ENCODE measurements at places on chromosomes 11 and 22.

- DNase-seq, result no peak
Measured at GRCh38 chr11:76559346-76559745, 111.2 kb downstream of the LRRC32 start.

- no peak for DNase-seq
Measured at GRCh38 chr11:95435628-95436353, 204.8 kb upstream of the SESN3 start.

- no peak for DNase-seq
Measured at GRCh38 chr11:66047541-66048365, 1.2 kb downstream of the GAL3ST3 start.

GRCh38 chr22:28702891-28703290, 23.3 kb upstream of the TTC28 start:
- DNase-seq, result no peak

GRCh38 chr11:87263264-87263838, 225.6 kb downstream of the TMEM135 start:
- no peak for DNase-seq

DNA sequence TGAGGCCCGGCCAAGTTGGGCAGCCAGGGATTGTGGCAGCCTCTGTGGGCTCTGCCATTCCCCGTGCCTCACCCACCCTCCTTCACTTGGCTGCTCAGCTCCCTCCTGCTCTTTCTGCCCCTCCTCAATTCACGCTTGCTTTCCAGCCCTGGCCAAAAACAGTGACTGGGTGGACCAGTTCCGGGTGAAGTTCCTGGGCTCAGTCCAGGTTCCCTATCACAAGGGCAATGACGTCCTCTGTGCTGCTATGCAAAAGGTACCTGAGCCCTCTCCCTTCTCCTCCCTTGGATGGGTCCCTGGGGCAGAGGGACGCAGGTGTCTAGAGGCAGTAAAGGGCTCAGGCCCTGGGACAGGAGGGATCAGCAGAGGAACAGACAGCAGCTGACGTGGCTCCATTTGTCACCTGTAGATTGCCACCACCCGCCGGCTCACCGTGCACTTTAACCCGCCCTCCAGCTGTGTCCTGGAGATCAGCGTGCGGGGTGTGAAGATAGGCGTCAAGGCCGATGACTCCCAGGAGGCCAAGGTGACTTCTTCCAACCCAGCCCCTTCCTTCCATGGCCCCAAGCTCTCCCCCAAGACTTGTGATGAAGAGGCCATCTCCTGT, 2.7 kb downstream of the FREY1 start:
- DNase-seq, result no peak

- DNase-seq, result no peak
Measured at GRCh38 chr11:93500759-93501158, 42.4 kb downstream of the SMCO4 start.

- no peak for DNase-seq
Measured at GRCh38 chr22:30825711-30826505, 131.2 kb downstream of the OSBP2 start.

DNA sequence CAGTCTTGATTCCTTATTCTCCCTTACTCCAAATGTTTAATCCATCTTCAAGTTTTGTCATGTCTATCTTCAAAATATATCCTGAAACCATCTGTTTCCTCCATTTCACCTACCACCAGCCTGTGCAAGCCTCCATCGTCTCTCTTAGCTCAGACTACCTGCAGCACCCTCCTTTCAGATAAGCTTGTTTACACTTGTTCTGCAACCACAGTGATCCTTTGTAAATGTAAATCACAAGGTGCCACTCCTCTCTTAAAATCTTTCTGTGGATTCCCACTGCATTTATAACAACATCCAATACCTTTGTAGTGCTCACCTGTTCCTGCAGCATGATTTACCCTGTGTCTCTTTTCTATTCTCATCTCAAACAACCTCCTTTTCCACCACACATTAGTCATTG, 31.8 kb upstream of the GPR83 start:
- no peak for DNase-seq

DNA sequence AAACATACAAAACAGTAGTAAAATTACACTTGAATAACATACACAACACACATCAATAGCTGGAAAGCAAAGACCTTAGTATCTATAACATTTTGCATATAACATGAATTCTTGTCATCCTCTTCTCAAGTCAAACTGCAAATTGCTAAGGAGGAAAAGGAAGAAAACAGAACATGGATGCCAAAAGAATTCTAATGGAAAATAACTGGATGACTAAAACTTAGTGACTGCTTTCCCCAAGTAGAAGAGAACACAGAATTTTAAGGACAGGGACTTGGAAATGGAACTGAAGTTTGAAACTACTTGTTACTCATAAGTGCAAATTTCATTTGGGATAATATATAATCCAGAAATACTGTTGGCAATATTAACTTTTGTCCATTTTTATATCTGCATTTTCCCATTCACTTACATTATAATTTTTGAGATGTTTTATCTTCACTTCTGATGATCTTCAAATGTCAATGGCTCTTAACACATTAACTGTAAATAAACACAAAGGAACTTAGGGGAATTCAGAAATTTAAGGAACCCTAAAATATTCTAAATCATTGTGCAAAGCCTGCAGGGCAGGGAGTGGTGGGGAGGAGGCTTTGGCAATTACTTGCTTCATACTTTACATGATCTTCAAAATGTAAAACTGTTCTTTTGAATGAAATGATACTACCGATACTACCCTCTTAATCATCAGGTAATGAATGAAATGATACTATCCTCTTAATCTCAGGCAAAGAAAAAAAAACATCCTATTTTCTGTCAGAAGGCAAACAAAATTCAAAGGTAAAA, 9.9 kb downstream of the MTMR2 start:
- DNase-seq, result no peak

GRCh38 chr11:19683141-19683805, 29.4 kb upstream of the NAV2 start:
- DNase-seq, result no peak

DNA sequence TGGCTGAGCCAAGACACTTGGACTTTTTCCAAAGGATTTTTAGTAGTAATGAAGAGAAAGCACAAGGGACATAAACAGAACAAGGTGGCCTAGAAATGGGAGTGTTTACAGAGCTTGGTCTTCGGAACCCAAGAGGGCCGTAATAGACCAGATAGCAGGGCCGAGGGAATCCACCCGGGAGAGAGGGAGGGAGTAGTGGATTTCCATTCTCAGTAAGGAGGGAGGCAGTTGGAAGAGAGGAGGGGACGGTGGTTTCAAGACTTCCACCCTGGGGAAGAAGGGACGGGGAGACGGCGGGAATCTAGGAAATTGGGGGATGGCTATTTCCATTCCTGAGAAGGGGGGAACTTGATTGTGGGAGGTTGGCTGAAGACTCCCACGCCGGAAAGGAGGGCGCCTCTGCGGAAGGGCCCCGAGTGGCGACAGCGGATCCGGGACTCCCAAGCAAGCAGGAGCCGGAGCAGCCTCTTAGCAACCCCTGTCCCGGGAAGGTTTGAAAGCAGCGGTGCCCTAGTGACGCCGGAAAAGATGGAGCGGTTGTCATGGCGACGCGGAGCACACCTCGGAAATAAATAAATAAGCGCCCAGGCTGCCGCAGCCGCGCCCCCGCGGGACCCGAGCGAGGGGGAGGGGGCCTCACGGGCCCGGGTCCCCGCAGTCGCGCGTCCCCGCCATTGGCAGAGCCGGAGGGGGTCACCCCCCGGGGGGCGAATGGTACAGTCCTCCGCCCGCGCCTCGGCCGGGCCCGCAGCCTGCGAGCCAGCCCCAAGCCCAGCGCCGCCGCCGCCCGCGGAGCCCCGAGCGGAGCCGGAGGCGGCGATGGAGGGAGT, 31.6 kb downstream of the EIF3F start:
- DNase-seq, result no peak

DNA sequence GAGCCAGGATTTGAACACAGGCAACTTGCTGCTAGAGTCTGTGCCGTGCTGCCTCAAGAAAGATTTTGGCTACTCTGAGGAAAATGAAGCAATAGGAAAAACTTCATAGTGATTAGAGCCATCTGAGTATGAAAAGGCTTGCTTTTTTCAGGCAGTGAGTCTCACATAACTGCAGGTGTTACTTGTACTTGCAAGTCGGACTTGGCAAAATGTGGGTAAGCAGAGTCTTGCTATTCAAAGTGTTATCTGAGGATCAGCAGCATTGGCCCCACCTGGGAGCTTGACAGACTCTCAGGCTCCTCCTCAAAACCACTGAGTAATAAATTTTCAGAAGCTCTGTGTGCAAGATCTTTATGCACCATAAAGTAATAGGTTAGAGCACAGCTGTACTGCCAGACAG, 18.1 kb downstream of the RNF141 start:
- DNase-seq, result no peak

- no peak for DNase-seq
Measured at GRCh38 chr22:33564683-33565082, 355.6 kb downstream of the LARGE1 start.

GRCh38 chr22:45925811-45926351, 51.1 kb downstream of the WNT7B start:
- DNase-seq, result peak; percentile 40

- no peak for DNase-seq
Measured at GRCh38 chr11:20362481-20362880, 1.0 kb upstream of the HTATIP2 start.

GRCh38 chr11:110147962-110148709, 54.9 kb downstream of the ZC3H12C start:
- peak; percentile 70 for DNase-seq

GRCh38 chr11:16338393-16338792, 18.0 kb downstream of the SOX6 start:
- DNase-seq, result no peak

- DNase-seq, result no peak
Measured at GRCh38 chr11:44618561-44619425, 53.3 kb downstream of the CD82 start.

DNA sequence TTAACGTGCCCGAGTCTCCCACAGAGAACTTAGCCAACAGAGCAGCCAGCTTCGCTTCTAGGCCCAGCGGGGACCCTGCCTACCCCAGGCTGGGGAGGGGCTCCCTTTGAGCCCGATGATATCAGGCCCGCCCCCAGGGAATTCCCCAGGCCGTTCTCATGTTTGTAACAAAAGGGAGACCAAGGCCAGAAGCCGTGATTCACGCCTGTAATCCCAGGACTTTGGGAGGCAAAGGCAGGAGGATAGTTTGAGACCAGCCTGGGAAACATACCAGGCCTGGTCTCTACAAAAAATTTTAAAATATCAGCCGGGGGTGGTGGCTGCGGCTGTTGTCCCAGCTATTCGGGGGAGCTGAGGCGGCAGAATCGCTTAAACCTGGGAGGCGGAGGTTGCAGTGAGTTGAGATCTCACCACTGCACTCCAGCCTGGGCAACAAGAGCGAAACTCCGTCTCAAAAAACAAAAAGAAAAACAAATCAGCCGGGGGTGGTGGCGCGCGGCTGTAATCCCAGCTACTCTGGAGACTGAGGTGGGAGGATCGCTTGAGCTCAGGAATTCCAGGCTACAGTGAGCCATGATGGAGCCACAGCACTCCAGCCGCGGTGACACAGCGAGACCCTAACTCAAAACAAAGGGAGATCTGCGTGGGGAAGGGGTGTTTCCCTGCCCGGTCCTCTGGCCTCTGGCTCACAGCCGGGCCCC, 1.7 kb downstream of the DRD4 start:
- DNase-seq, result no peak

GRCh38 chr11:29051935-29052334, 943.7 kb downstream of the METTL15 start:
- no peak for DNase-seq

DNA sequence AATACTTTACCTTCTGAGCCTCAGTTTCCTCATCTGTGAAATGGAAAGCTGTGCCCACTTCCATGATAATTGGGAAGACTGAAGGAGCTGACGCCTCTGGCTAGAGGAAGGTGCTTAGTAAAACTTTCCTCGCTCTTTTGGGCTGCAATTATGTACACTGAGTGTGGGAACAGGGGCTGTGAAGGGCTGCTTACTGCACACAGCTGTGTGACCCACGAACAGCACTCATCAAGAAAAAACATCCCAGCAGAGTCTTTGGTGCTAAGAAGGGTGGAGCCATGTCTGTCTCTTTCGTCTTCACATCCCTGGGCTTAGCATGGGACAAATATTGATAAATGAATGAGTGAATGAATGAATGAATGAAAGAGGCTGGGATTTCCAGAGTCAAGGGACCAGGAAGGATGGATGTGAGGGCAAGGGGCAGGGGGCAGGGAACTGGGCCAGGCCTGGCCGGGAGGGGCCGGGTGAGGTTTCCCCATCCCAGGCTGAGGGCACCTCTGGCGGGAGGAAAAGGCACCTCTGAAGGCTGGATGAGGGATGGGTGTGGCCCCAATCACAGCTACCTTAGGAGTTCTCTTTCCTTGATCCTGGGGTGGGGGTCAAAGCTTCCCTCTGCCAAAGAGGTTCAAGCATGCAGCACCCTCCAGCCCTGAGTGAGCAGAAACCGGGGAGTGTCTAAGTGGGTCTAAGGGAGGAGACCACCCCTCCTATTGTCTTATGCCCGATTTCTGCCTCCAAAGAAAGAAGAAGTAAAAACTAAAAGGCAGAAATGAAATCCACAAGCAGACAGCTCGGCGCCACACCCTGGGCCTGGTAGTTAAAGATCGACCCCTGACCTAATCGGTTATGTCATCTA, 9.2 kb upstream of the CD5 start:
- DNase-seq, result no peak

- DNase-seq, result no peak
Measured at GRCh38 chr22:22157348-22157725, 87.2 kb upstream of the VPREB1 start.

GRCh38 chr11:105718641-105719040, 108.8 kb downstream of the GRIA4 start:
- DNase-seq, result peak; percentile 100

DNA sequence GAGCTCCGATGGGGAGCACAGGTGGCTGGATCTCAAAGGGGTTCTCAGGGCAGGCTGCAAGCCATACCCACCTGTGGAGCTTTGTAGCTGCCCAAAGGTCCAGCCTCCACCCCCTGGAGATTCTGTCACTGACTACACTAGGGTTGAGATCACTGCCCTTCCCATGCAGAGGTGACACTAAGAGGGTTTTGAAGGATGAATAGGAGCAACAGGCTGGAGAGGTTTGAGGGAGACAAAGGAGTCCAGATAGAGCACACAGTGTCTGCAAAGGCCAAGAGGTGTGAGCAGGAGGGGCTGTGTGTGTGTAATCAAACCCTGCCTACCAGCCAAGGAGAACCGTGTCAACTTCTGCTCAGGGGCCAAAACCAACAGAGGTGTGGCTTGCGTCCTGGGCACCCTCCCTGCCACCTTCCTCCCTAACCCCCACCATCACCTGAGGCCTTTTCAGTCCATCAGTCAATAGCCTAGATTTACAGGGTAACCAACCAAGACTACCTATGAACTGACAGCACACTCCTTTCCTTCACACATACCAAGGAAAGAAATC, 43.0 kb upstream of the WNT11 start:
- no peak for DNase-seq

GRCh38 chr11:124738713-124739478, 846 bp upstream of the NRGN start:
- DNase-seq, result no peak

GRCh38 chr11:2927121-2927800, 2.0 kb downstream of the PHLDA2 start:
- no peak for DNase-seq
